ENCODE measurements at places on chromosomes 5 and 9.

DNA sequence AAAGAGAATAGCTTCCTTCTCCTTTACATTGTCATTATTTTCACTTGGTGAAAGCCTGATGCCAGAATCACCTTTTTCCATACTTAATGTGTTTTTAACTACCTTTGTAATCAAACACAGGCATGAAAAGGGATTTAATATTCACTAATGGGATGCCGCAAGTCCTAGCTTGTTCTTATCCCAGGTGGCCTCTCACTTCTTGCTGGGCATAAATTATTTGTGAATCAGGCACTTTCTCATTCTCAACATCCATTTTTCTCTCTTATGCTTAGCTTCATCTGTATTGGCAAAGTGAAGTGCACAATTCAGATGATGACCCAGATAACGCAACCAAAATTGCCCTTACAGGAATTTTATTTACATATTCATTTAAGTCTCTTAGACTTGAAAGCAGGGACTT, 10.9 kb downstream of the ACTL7B start:
- DNase-seq = no peak

DNA sequence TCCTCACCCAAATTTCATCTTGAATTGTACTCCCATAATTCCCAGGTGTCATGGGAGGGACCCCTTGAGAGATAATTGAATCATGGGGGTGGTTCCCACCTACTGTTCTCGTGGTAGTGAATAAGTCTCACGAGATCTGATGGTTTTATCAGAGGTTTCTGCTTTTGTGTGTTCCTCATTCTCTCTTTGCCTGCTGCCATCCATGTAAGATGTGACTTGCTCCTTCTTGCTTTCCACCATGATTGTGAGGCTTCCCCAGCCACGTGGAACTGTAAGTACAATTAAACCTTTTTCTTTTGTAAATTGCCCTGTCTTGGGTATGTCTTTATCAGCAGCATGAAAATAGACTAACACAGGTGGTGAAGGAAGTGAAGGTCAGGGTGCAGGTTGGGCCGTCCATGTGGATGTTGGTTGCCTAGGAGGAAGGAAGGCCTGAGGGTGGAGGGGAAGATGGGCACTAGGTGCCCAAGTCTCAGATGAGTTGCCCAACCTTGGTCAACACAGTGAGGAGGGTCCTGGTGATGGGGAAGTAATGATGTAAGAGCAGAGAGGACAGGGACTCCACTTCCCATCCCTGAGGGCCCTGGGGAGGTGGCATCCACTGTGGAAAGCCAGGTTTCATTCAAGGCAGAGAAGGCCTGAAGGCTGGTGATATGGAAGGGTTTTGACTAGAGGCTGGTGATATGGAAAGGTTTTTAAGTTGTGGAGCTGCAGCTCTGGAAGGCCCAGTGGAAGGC, 92.6 kb downstream of the HSPA4 start:
- DNase-seq = no peak

DNA sequence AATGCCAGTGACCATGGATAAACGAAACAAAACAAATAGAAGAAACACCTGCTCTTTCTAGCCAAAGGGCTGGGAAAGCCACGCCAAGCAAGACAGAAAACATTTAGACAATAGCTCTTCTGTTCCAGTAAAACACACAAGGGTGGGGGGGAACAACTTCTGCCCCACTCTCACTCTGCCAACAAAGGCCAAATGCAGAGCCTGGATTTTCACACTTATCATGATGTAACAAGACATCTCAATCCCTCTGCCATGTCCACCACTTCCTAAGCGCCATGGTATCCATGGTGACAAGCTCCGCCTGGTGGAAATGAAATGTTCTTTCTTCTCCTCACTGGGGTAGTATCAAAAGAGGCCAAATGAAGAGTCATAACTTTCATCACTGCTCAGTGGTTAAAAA, 60.6 kb downstream of the DRD1 start:
- no peak for DNase-seq

GRCh38 chr9:122340161-122340560, 30.7 kb upstream of the PTGS1 start:
- no peak for DNase-seq

GRCh38 chr5:17249029-17249634, 31.7 kb downstream of the BASP1 start:
- DNase-seq = no peak

GRCh38 chr9:14747111-14747510, 24.6 kb upstream of the CER1 start:
- no peak for DNase-seq

DNA sequence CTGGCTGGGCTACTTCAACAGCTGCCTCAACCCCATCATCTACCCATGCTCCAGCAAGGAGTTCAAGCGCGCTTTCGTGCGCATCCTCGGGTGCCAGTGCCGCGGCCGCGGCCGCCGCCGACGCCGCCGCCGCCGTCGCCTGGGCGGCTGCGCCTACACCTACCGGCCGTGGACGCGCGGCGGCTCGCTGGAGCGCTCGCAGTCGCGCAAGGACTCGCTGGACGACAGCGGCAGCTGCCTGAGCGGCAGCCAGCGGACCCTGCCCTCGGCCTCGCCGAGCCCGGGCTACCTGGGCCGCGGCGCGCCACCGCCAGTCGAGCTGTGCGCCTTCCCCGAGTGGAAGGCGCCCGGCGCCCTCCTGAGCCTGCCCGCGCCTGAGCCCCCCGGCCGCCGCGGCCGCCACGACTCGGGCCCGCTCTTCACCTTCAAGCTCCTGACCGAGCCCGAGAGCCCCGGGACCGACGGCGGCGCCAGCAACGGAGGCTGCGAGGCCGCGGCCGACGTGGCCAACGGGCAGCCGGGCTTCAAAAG, 36.9 kb upstream of the TTC1 start:
- no peak for DNase-seq

DNA sequence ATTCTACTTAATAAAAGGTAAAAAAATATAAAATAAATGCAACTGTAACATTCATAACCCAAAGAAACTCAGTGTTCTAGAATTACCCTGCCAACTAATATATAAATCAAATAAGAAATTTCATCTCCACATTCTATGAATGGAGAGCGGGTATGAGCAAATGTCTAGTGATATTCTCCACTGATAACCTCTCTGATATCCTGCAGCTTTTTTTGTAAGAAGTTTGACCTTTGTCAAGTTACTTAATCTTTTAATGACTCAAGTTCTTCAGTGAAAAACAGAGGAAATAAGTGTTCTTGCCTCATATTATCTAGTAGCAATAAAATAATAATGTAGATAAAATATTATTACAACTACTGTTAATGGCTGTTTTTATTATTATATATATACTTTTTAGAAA, 1275.6 kb upstream of the CDH9 start:
- no peak for DNase-seq

DNA sequence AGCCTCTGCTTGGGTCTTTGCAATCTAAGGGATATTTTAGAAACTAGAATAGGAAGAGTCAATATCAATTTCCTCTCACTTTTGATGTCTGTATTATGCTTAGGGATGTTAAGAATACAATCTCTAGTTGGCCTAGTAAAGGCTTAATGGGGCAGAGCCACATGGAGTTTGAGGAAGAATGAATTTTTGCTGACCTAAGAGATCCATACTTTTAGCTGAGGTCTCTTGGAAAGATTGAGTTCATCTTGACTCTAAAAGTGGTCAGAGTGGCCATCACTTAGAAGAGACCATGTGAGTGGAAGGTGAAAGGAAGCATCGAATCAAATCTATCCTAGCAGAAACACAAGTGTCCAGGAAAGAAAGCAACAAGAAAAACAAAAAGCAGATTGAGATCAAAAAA, 92.2 kb upstream of the SLC28A3 start:
- DNase-seq = no peak

DNA sequence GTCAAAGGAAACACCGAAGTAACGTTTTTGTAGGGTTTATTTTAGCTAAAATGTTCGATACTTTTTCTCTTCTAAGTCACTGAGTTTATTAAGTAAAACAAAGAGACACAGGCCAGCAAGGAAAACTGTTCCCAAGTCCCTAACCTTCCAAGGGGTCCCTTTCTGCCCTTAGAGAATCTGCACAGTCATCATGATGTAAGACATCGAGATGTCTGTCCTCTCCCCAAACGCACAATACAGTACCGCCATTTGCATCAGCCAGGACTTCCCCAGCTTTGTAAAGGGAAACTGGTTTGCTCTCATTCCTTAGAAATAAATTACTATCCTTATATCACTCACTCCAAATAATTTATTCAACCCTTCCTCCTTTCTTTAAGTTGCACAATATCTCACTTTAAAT, 89.3 kb downstream of the MARCHF11 start:
- DNase-seq = no peak

- no peak for DNase-seq
Observed at GRCh38 chr9:21803649-21804048, 1.2 kb downstream of the MTAP start.

GRCh38 chr5:90099099-90099498, 310.5 kb downstream of the CETN3 start:
- no peak for DNase-seq

DNA sequence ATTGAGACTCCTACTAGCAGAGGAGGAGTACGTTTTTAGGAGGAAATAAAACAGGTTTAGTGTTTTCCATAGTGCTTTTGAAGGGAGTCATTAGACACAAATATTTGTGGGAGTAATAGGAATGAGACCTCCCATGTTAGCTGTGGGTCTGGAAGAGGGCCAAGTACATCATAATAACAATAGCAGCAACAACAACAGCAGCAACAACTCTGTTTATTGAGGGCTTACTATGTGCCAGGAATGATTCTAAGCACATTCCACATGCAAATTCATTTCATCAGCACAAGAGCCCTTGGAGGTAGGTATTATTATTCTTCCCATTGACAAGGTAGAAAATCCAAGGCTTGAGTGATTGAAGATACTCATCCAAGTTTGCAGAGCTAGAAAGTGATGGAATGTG, 384.2 kb upstream of the RPS23 start:
- DNase-seq = no peak

DNA sequence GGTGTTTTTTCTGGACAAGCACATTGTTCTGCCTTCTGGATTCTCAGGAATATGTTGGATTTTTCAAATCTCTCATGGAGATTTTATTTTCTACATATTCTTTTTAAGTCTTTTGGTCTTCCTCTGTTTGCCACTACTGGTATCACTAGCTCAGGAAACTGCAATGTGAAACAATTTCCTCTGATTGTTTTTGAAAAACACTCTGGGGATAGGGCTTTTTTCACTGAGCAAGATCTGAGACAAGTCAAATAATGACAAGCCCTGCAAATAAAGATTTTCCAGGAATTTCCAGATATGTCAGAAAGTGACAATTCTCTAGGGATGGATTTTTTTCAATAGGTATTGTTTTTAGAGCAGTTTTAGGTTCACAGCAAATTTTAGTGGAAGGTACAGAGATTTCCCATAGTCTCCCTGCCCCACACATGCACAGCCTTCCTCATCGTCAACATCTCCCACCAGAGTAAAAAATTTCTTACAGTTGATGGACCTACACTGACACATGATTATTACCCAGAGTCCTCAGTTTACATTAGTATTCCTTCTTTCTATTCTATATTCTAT, 86.9 kb upstream of the TMEM161B start:
- DNase-seq = no peak

DNA sequence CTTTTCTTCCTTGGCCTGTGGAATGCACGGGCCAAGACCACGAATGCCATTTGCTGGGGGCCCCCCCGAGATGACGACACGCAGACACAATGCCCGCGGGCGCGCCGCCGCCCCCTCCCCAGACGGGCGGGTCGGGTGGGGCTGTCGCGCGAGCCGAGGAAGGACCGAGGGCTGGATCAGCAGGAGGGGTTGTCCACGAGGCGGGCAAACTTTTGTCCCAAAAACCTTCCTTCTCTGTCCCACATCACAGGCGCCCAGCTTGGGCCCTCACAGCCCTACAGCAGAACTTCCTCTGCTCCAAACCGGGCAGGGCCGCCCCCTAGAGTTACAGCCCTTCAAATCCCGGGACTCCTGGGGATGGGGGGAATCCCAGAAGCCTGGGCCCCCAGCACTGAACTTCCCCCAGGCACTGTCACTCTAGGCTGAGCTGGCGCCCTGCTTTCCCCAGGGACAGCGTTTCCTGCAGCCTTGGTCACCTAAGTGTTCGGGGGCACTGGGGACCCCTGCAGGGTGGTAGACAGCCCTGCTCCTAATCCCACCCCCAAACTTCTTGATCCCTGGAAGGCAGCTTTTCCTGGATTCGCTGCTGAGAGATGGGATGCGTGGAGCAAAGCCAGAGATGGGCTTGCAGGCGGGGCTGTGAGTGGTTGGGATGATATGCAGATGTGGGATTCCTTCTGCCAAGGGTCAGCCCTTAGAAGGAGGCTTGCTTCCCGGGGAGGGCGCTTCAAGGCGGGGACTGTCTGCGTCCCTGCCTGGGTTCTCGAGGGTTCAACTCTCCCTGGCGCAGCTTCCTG, 980 bp downstream of the COL5A1 start:
- DNase-seq = no peak

- no peak for DNase-seq
Observed at GRCh38 chr5:2710910-2711309, 40.6 kb downstream of the IRX2 start.

- DNase-seq = no peak
Observed at GRCh38 chr9:133440874-133441273, 18.7 kb downstream of the ADAMTS13 start.

All from SIG-M5 (cell line).